ENCODE measurements at places on chromosomes 4 and X. TPM values are rescaled to one million over a fixed set of nuclear protein-coding genes. Genes with fewer than 3 reads are reported as not detected.

Gene F8A3
- 7.4 TPM for total RNA-seq

Gene DCX
- total RNA-seq: 0.36 TPM

Gene RAB40AL
- total RNA-seq: 2.0 TPM

Gene ATP1B4
- total RNA-seq: not detected

Gene NHSL2
- total RNA-seq: 21.3 TPM

Gene PCDH10
- 1.9 TPM for total RNA-seq

Gene OGT
- 104 TPM for total RNA-seq

Gene ZMYM3
- total RNA-seq: 12.4 TPM

Gene SLC7A11
- total RNA-seq: 0.16 TPM

Gene TSPAN5
- 11.2 TPM for total RNA-seq

Gene FAM184B
- not detected for total RNA-seq

Gene RBM41
- 16.9 TPM for total RNA-seq

Gene SMIM10L2A
- total RNA-seq: 0.99 TPM

Gene CWH43
- not detected for total RNA-seq

Gene SLC6A8
- total RNA-seq: 60.7 TPM

Gene CACNA1F
- total RNA-seq: 0.16 TPM

Gene REELD1
- total RNA-seq: not detected

Gene PLCXD1
- 2.9 TPM for total RNA-seq

Gene ETDA
- total RNA-seq: not detected

Gene HTRA3
- 14.5 TPM for total RNA-seq

Gene WAS
- 4.3 TPM for total RNA-seq

Gene FGFR3
- total RNA-seq: 0.16 TPM

Gene RHOH
- total RNA-seq: 1.4 TPM

Gene EDNRA
- total RNA-seq: 10.5 TPM

Gene MGARP
- total RNA-seq: 2.2 TPM

Gene CDKL5
- 8.9 TPM for total RNA-seq

Gene TRMT10A
- total RNA-seq: 5.8 TPM

Gene SMIM20
- 45.4 TPM for total RNA-seq

Gene KLHL4
- total RNA-seq: 2.2 TPM

Gene GASK1B
- 52.8 TPM for total RNA-seq

Gene DCAF8L2
- total RNA-seq: not detected

Gene SHROOM2
- total RNA-seq: 1.8 TPM

Gene ADH1C
- 25.3 TPM for total RNA-seq

Gene EMCN
- total RNA-seq: 6.9 TPM

Gene GPR143
- total RNA-seq: not detected

Gene ZXDA
- 6.1 TPM for total RNA-seq

Gene MAGIX
- total RNA-seq: 2.2 TPM

Gene MAP7D3
- 16.6 TPM for total RNA-seq

Gene MAGED4
- 11.4 TPM for total RNA-seq

Gene CXCL8
- total RNA-seq: not detected

Gene GPR82
- 1.4 TPM for total RNA-seq

Gene CTAG1B
- total RNA-seq: not detected

Gene NWD2
- 0.28 TPM for total RNA-seq

Gene NSG1
- total RNA-seq: 4.4 TPM

Gene MSANTD1
- 0.36 TPM for total RNA-seq

Gene UNC5C
- total RNA-seq: 3.1 TPM

Gene HADH
- 66.0 TPM for total RNA-seq

Gene HSFX2
- total RNA-seq: not detected

Gene TMEM35A
- total RNA-seq: 41.0 TPM

Gene SHISA3
- total RNA-seq: 2.5 TPM

Measured in sigmoid colon (tissue), 7 donors.